ENCODE measurements at places on chromosomes 3 and 15. TPM values are rescaled to one million over a fixed set of nuclear protein-coding genes. Genes with fewer than 3 reads are reported as not detected.

DNA sequence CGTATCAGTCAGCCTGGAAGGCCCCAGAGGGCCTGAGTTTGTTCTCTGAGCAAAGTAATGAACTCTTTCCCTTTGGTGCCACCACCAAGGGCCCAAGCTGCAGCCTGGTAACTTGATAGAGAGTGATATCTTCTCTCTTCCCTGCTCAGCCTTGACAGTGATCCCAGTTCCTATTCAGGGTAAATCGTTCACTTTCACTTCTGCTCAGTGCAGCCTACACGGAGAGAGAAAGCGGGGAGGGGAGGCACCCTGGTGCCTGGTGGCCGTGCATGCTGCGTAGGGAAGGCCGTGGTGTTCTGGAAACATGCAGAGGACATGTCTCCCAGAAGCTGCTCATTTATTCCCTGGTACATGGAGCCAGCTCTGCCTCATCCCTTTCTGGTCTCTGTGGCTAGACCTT is 54.9 kb downstream of the KIF9 start:
- DNase-seq: no peak

GOLIM4 gene
- total RNA-seq: 66.9 TPM

FAM3D gene
- 0.18 TPM for total RNA-seq

GMNC gene
- 0.06 TPM for total RNA-seq

FMN1 gene
- 1.3 TPM for total RNA-seq

ITPKA gene
- total RNA-seq: 5.0 TPM

DNA sequence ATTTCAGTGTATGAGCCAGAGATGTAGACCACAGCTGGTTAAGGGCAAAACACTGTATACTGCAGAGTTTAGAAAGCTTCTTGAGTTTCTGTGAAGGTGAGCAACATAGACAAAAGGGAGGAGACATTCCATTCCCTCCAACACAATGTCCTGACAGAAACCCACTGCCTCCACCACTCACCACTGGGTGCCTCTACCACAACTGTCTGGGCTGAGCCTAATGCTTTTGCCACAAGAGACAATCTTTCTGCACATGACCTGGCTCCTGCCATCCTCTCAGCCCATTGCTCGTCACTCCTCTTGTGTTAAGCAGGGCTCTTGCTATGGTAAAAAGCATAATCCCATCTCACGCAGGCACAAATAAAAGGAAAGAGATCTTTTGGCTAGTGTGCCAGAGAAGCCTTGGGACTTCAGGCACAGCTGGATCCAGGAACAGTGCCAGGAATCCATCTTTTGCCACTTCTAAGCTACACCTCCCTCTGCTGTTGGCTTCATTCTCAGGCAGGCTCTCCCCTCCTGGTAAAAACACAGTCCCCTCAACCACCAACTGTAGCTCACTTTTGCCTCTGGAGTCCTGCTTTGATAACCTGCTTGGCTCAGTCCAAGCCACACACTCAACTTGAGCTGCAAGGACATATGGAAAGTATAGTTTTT is 140.6 kb upstream of the PRR20G start:
- DNase-seq: no peak

DNA sequence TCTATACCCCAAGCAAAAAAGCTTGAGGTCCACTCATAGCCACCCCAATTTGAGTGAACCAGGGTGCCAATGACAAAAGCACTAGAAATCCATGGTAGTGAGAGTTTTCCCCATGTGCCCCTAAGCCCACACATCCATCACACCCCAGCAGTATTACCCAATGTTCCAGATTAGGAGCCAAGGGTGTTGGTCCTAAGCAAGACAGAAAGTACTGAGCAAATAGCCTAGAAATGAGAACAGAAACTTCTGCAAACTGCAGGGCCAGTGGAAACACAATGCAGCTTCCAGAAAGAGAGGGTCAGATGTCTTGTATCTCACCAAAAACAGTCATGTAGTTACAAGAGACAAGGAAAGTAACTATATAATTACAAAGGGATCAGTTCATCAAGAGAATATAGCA is 10.9 kb upstream of the OXTR start:
- no peak for DNase-seq

ATP13A5 gene
- not detected for total RNA-seq

- no peak for DNase-seq
Observed at GRCh38 chr3:107432646-107433045, 55.4 kb downstream of the CCDC54 start.

TFRC gene
- 66.3 TPM for total RNA-seq

CYP19A1 gene
- not detected for total RNA-seq

SERINC4 gene
- not detected for total RNA-seq

DNA sequence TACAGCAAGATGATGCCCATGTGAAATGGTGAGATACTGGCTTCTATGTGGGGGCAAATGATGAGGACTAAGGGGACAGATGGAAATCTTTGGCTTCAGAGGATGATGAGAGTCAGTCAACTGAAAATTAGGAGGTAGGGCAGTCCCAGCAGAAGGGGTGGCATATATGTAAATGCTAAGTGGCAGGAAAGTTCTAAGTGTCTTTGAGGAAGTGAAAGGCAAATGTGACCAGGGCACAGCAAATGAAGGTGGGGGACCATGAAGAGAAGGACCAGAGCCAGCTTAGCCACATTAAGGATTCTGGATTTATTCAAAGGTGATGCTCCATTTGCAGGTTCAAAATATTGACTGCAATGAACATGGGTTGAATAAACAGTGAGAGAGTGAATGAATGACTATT is 29.2 kb upstream of the LIMD1 start:
- no peak for DNase-seq

DNA sequence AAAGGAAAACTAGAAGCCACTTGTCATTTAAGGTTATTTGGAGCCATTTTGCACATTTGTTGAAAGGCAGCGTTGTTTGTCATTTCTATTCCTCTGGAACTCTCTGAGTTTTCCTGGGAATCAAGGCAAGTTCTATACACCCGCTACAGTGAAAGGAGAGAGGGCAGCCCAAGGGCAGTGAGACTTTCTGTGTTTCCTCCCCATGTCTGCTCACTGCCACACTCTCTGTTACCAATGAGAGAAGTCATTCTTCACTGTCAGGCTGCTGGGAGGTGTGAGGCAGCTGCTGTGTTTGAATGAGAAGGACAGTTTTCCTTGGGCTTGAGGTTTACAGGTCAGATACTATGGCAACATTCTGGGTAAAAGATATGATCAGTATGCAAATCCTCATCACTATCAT is 36.0 kb downstream of the ATP13A5 start:
- DNase-seq: no peak

GRCh38 chr15:74807282-74807681 is 5.4 kb upstream of the LMAN1L start:
- no peak for DNase-seq

GRCh38 chr3:182465301-182466185 is 327.8 kb upstream of the ATP11B start:
- no peak for DNase-seq

SLC12A1 gene
- total RNA-seq: not detected

CFAP92 gene
- total RNA-seq: 1.0 TPM

GRCh38 chr3:145522893-145523651 is 637.9 kb downstream of the PLOD2 start:
- DNase-seq: no peak

GRCh38 chr3:40313975-40314860 is 4.7 kb downstream of the EIF1B start:
- no peak for DNase-seq

GRCh38 chr15:58793862-58794261 is 22.8 kb downstream of the MINDY2 start:
- DNase-seq: no peak

ANKRD28 gene
- 45.9 TPM for total RNA-seq

DNA sequence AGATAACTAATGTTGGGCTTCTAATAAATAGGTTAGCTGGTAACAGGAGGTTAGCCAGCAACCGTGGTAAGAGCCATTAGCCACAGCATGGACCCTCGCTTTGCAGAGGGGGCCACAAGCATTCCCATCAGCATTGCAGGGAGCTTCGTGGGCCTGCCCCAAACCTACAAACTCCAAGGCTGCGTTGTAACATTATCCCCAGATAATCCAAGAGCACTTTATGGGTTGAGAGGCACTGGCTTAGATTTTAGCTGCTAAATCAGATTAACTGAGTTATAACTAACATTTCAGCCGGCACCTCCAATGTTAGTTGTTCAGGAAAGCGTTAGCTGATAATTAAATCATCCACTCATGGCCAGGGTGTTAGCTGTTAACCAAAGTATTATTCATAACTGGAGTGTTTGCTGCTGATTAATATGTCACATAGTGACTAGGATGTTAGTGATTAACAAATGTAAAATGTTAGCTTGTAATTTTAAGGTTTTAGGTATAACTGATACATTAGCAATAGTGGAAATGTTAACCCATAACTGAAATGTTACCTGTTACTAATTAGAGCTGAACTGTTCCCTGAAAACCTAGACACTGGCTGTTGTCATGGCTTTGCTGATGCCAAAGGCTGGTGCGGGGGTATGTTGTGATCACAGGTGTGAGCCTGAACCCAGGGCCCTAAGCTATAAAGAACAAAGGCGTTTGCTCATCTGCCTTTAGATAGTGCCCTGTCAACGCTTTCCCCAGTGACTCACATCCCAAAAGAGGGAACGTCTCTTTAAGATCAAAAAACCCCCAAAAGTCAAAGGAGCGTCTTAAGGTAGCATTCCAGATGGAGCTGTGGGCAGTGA is 56.2 kb downstream of the SLC6A6 start:
- no peak for DNase-seq

PDE12 gene
- total RNA-seq: 14.2 TPM

ARHGAP11A gene
- 7.7 TPM for total RNA-seq

- no peak for DNase-seq
Observed at GRCh38 chr15:100714749-100715342, 112.5 kb downstream of the ASB7 start.

DNA sequence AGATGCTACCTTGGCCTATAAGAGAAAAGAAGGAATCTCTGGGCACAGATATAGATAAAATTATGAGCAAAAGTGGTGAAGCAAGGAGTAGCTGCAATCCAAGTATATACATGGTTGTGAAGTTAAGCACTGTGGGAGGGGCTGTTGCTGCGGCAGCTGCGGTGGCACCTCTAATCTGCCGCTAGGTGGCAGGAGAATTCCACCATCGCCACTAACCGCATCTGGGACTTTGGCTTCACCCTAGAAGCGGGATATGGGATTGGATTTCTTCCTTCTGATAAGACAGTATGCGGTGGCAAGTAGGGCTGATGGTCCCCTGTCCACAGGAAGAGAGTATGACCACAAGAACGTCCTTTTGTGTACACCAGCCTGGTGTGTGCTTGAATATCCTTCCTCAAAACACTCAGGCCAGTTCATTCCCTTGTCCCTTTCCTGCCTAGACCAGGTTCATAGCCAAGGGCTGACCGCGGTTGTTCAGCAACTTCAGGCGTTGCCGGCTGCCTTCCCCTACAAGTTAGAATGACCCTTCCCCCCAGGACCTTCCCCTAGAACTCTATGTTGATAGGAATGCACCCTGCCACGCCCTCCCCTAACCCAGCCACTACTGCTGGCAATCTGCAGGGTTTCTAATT is 5.1 kb downstream of the MAGEL2 start:
- DNase-seq: peak; percentile 14

- DNase-seq: no peak
Observed at GRCh38 chr15:41597787-41598186, 38.8 kb downstream of the TYRO3 start.

DNA sequence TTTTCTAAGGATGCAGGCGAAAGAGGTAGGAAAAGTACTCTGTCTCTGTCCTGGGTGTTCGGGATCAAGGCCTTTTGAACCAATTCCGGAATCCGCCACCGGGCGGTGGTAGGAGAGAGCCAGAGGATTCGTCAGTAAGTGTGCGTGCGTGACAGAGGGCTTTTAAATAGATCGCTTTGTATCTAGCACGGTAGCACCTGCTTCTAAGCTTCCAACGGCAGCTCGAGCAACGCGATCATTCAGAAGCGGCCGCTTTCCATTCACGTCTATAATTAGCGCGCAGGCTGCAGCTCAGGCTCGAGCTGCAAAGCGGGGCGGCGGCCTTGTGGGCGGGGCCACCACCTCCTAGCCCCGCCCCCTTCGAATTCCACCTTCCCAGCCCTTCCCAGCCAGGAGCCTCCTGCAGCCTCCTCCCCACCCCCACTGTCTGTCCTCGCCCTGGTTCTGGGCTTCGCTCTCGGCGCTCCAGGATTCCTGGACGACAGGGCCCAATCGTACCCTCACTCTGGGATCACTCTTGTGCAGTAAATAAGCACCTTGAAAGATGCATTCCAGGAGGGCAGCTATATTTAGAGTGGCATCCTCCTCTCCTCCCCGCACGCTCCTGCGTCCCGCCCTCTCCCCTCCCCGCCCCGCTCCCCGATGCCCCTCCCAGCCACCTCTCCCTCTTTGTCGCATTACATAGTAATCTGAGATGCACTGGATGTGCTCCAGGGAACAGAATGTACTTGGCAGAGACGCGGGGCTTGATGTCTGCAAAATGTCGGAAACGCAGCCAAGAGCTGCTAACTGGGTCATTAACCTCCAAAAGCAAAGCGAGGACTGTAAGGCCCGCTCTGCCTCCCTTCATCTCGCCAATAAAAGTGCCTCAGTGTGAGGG is 224.1 kb upstream of the TPRG1 start:
- no peak for DNase-seq

SERPINI2 gene
- not detected for total RNA-seq

ZNF280D gene
- total RNA-seq: 18.8 TPM

WDR49 gene
- total RNA-seq: 0.47 TPM

DNA sequence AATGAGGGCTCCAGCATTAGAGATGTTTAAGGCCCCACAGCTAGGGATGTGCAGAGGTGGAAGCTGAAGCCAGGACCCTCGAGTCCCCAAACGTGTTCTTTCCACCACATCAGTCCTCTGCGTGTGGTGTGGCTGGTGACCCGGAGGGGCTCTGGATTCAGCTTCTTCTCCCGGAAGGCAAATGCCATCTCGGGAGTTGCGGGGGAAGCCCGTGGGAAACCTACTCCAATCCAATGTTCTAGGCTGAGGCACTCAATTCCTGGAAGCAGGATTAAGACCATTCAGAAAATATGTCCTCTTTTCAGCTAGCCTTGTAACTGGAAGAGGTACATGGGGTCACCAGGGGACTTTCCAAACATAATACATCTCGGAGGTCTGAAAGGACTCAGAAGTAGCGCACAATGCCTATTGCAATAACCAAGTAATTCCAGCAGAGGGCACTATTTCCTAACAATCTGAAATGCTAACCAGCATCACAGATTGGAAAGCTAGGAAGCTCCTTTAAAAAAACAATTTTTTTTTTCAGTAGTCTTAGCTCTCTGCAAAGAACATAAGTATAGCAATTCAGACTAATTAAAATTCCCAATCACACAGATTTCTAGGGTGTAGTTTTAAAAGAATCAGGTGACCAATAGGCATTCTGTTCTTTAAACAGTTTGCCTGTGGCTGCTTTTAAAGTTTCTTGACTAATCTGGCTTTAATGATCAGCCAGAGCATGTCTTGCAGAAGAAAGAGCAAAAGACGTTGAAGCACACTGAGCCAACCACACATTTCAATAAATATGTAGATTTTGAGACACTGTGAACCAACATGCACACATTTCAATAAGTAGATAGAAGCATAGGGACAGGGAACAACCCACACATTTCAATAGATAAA is 36.1 kb downstream of the BNC1 start:
- peak; percentile 63 for DNase-seq

ATP13A4 gene
- total RNA-seq: 0.34 TPM

- DNase-seq: no peak
Observed at GRCh38 chr3:127263037-127263436, 24.8 kb downstream of the PRR20G start.

CSTA gene
- not detected for total RNA-seq

CD96 gene
- total RNA-seq: not detected

GRCh38 chr3:106007512-106007911 is 138.7 kb upstream of the CBLB start:
- no peak for DNase-seq
